ENCODE measurements at places on chromosomes 7 and 10.
A peak's percentile ranks its signal among the peaks of the same experiment; 100 is the strongest.

DNA sequence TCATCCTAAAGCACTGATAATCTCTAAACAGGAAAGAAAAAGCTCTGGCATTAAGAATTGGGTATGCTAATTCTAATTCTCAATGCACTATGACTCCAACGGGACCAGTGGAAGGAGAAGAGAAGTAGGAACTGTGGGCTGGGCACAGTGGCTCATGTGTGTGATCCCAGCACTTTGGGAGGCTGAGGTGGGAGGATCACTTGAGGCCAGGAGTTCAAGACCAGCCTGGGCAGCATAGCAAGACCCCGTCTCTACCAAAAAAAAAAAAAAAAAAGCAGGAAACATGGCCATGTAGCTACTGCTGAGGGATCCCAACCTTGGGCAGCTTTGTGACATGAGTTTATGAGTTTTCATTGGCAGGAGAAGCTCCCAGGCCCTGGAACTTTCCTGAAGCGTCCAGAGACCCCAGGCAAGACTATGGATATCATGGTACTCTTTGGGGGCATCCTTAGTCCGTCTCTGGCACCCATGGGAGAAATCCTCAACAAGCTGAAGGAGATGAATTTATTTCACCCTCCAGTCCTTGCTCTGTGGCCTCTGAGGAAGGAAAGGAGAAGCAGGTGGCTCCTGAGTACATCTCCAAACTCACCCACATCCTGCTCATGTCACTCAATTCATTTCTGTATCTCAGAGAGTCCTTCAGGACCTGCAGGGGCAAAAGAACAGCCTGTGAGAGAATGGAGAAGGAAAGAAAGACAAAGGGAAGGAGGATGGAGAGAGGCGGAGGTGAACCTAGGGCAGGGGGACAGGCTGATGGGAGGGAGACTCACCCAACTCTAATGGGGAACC lies 99.5 kb downstream of the SPDYE5 start:
- DNase-seq: no peak

- no peak for DNase-seq
Measured at GRCh38 chr7:66615699-66616098, 13.0 kb upstream of the KCTD7 start.

DNA sequence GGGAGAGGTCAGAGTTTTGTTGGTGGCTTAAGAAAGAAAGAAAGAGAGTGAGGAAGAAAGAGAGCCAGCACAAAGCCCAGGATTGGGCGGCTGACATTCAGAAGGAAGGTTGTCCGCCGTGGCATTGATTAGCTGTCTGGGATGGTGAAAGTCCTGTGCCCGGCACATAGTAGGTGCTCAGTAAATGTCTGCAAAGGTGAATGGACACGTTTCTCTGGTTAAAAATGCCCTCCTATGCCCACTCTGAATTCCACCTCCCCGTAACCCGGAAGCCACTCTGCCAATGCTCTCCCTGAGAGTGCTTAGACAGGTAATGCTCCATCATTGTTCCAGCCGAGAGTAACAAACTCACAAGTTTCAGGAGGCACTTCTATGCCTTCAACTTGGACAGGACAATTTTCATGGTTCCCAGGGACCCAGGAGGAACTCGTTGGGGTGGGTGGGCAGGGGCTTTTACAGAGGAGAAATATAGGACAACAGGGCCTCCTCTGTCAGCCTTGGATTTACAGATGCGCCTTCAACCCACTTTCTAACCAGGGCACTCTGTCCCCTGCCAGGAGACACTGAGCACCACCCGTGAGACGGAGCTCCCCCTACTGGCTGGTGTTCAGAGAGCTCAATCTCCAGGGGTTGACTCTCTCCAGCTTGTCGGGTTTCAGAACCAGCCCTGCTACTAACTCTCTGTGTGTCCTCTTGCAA lies 411.5 kb upstream of the ZMIZ1 start:
- peak; percentile 85 for DNase-seq

- no peak for DNase-seq
Measured at GRCh38 chr10:125063256-125063925, 97.0 kb downstream of the CTBP2 start.

GRCh38 chr10:106712988-106713387 lies 451.5 kb downstream of the SORCS1 start:
- DNase-seq: no peak

DNA sequence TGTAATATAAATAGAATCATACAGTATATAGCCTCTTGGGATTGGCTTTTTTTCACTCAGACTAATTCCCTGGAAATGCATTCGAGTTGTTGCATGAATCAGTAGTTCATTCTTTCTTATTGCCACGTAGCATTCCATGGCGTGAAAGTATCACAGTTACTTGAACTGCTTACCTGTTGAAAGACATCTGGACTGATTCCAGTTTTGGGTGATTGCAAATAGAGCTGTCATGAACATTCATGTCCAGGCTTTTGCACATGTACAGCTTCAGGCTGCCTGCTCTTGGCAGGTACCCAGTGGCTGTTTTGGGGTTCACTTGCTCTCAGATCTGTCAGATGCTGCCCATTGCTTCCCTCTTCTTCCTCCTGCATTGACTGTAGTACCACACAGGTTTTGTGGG lies 54.9 kb downstream of the LRGUK start:
- DNase-seq: no peak

DNA sequence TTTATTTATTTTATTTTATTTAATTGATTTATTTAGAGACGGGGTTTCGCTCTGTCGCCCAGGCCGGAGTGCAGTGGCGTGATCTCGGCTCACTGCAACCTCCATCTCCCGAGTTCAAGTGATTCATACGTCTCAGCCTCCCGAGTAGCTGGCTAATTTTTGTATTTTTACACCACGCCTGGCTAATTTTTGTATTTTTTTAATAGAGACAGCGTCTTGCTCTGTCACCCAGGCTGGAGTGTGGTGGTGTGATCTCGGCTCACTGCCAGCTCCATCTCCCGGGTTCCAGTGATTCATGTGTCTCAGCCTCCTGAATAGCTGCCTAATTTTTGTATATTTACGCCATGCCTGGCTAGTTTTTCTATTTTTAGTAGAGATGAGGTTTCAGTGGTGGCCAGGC lies 34.2 kb downstream of the AP5Z1 start:
- DNase-seq: no peak

DNA sequence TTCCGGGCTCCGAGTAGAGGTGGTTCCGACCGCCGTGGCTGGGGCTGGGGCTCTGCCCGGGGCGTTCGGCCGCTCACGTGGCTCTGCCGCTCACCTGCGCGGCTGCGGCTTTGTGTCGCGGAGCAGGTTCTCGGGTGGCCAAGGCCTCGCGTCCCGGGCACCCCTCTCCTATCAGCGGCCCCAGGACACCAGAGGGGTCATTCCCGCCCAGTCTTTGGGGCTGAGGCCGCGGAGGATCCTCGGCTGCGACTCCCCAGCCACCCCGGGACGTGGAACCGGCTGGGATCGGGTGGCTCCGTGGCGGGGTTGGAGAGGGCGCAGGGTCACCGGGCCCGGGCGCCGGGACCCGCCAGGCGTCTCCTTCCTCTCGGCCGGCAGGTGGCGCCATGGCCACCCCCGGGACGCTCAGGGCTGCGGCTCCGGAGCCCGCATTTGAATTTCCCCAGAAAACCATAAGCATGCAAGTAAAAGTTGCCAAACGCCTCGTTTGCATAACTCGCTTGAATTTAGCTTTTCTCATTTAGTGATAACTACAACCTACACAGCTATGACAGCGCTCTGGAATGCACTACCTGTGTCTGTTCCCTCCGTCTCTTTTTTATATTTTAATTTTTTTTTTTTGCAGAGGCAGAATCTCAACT lies 1.2 kb downstream of the COL26A1 start:
- DNase-seq: peak; percentile 84

DNA sequence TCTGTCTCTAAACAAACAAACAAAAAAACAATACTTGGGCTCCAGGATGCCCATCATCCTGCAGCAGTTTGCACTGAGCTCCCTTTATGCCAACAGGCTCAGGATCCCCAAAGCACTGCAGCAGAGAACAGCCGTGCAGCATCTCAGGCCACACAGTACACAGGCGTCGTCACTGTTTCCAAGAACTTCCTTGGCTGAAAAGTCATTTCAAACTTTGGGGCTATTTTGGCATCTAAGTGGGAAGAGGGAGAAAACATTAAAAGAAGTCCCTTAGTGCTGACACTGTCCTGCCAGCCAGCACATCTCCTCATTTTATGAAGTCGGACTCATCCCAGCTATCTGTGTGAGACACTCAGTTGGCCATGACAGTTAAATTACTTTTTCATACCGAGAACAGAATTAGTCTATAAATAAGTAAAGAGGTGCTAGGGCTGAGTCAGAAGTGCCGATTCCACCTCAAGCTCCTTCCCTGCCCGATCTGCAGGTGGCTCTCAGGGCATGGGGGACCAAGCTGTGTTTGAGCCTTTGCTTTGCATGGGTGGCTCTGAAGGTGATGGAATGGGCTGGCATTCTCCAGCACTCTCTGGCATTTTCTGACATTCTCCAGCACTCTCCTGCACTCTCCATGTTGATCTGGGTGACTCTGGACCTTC lies 68.5 kb downstream of the PTPRN2 start:
- no peak for DNase-seq

- no peak for DNase-seq
Measured at GRCh38 chr10:123500110-123500509, 166.0 kb upstream of the GPR26 start.

DNA sequence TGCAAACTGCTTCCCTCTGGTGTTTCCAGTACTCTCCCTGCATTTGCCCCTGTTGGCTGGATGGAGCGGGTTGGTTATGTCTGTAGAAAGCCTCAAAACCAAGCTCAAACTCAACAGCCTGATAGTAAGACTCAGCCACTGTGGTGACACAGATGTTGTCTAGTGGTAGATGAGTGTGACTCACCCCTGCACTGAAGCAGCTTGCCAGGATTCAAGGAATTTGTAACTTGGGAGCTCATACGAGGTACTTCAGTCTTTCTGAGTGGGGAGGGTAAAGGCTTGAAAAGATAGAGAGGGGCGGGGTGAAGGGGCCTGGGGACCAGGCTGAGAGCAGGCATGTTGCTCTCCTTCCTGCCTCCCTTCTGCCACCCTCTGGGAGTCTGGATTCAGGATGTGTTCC lies 22.9 kb upstream of the AQP1 start:
- no peak for DNase-seq

Data from right lobe of liver (tissue), 6 donors.